ENCODE measurements at places on chromosomes 1 and 21.

GRCh38 chr1:36199934-36200741, 24.1 kb upstream of the THRAP3 start:
- no peak for DNase-seq

- no peak for DNase-seq
Observed at GRCh38 chr21:46667741-46668380, 32.4 kb downstream of the PRMT2 start.

- DNase-seq = no peak
Observed at GRCh38 chr1:14367451-14367850, 231.0 kb upstream of the KAZN start.

GRCh38 chr1:20601129-20601825, 12.4 kb downstream of the CDA start:
- no peak for DNase-seq

GRCh38 chr1:210310562-210311153, 18.0 kb upstream of the HHAT start:
- no peak for DNase-seq

GRCh38 chr1:228010921-228011320, 4.1 kb downstream of the WNT3A start:
- no peak for DNase-seq

DNA sequence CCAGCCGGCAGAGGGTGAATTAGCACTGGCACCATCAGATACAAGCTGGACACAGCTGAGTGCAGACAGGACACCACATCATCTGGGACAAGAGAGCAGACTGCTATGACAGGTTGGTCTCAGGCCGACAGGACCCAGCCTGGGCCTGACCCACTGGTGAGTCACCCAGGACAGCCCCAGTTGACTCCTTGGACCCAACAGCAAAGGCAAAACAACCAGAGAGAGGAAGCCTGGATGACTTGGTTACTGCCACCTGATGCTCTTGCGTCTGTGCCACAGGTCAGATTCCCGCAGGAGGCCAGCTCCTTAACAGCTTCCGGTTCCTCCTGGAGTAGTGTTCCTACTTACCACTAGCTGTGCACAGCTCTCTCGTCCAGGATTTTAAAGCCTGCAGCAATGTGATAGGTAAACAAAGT, 18.5 kb downstream of the CCN1 start:
- DNase-seq = no peak

DNA sequence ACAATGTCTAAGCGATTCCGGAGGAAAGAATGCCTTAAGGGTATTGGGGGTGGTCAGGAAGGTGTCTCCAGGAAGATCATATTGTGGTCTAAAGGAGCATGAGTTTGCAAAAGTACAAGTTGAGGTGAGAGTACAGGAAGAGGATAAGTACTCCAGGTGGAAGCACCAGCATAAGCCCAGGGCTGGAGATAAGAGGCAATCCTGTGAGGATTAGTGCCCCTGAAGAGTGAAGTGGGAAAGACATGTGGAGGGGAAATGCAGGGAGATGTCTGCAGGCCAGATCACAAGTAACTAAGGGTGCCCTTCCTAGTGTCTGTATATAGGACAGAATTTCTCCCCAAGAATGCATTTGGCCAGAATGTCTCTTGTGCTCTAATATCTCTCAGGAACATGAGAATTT, 188.3 kb upstream of the DPT start:
- DNase-seq = no peak

DNA sequence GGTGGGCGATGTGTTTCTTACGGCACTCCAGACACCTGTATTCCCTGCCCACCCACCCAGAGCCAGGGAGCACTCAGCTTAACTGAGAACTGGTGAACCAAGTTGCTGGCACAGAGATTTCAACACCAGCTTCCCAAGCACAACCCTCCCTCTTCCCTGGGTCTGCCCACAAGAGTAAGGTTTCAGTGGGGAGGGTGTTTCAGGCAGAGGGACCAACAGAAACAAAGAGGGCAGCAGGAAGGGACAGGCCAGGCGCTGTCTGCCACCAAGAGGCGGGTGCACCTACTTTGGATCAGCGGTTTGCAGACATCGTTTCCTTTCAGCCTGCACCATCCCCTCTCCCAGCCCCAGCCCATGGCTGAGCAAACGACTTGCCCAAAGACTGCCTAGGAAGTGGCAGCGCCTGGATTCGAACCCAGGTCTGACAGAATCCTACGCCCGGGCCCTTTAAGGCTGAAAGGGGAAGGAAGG, 21.9 kb upstream of the ALDH4A1 start:
- DNase-seq = peak; percentile 43

DNA sequence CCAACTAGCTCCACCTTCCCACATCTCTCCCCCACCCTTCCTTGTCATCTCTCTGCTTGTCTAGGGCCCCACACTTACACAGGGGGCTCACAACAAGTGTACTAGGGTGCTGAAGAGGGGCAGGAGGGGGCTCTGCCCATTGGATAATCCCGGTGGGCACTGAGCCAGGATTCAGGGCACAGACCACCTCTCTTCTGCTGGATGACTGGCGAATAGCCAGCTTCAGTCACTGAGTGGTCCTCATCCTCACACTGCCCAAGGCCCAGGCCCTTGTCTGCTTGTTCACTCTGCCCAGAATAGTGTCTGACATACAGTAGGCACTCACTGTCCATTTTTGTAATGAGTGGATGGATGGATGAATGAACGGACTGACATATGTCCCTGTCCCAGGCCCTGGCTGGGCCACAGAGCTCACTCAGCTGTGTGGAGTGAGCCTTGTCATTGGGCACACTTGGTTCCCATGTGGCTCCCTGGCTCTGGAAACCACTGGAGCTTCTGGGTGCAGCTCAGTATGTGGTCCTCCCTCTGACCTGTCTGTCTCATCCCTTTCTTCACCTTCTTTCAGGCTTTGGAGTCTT, 36.6 kb downstream of the FOXO6 start:
- DNase-seq = no peak

DNA sequence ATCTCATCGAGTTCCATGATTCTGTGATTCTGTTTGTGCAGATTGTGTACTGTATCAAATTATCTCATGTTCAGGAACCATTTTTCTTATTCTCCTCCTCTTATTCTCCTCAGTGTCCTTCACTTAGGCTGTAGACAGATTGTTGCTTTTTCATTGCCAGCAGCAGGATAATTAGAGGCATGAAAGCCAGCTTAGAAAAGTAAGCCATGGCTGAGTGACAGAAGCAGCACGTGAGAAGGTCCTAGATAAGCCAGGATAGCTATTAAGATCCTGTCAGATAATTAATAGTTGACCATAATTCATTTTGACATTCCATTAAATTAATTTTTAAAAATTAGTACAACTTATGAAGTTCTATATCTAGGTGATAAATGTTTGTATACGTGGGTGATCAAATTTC, 60.8 kb upstream of the PRKACB start:
- DNase-seq = no peak

GRCh38 chr21:39016740-39017315, 166.4 kb downstream of the PSMG1 start:
- peak; percentile 91 for DNase-seq

GRCh38 chr1:235918032-235918431, 51.3 kb upstream of the LYST start:
- no peak for DNase-seq

- no peak for DNase-seq
Observed at GRCh38 chr21:35081861-35082260, 32.8 kb upstream of the RUNX1 start.

- no peak for DNase-seq
Observed at GRCh38 chr1:112937070-112937469, 18.9 kb downstream of the SLC16A1 start.

DNA sequence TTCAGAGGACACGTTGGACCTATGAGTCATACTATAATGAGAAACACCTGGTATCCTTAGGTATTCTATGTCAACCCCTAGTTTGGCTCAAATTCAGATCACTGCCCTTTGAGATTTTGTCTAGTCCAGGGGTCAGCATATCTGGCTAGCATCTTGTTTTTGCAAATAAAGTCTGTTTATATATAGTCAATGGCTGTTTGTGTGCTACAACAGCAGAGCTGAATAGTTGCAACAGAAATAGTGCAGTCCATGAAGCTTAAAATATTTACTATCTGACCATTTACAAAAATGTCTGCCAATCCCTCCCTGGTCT, 48.5 kb upstream of the EDEM3 start:
- no peak for DNase-seq

- no peak for DNase-seq
Observed at GRCh38 chr1:177366091-177366490, 195.3 kb downstream of the BRINP2 start.

DNA sequence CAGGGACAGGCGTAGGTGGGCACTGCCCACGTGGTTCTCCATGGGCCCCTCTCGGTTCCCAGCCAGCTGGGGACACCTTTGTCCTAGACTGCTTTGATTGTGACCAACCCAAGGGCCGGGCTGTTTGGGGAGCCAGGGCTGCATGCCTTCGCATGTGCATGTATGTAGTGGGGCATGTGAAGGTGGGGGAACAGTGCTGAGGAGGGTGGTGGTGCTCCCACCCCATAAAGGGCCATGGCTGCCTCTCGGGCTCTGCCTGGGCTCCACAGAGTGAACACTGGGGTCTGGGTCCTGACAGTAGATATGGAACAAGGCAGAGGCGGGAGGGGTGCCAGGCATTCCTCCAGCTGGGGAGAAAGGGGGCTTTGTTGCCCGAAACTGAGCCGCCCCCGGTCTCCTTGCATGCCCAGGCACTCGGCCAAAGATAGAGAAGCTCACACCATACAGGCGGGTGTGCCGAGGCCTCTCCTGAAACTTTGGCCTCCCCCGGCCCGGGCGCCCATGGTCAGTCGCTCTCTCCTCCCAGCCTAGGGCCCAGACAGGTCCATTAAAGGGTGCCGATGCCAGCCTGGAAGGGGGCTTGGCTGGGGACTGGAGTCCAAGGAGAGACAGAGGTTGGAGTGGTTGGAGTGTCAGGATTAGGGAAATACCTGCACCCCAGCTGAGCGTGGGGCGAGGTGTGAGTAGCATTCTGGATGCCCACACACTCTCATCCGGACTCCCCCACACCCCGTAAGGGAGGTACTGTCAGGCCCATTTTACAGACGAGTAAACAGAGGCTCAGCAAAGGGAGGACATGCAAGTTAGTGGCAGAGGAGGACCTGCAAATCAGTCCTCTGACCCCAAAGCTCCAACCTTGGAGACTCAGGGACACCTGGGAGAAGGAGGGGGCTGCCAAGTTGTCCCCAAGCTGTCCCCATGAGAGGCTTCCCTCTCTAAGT, 41.1 kb downstream of the EPHA2 start:
- no peak for DNase-seq

GRCh38 chr1:30688920-30689794, 34.2 kb downstream of the MATN1 start:
- DNase-seq = no peak

- DNase-seq = no peak
Observed at GRCh38 chr1:178102218-178102617, 8.3 kb downstream of the RASAL2 start.

- no peak for DNase-seq
Observed at GRCh38 chr1:83583351-83584014, 415.4 kb downstream of the TTLL7 start.

GRCh38 chr21:34112316-34113033, 39.1 kb downstream of the MRPS6 start:
- no peak for DNase-seq

DNA sequence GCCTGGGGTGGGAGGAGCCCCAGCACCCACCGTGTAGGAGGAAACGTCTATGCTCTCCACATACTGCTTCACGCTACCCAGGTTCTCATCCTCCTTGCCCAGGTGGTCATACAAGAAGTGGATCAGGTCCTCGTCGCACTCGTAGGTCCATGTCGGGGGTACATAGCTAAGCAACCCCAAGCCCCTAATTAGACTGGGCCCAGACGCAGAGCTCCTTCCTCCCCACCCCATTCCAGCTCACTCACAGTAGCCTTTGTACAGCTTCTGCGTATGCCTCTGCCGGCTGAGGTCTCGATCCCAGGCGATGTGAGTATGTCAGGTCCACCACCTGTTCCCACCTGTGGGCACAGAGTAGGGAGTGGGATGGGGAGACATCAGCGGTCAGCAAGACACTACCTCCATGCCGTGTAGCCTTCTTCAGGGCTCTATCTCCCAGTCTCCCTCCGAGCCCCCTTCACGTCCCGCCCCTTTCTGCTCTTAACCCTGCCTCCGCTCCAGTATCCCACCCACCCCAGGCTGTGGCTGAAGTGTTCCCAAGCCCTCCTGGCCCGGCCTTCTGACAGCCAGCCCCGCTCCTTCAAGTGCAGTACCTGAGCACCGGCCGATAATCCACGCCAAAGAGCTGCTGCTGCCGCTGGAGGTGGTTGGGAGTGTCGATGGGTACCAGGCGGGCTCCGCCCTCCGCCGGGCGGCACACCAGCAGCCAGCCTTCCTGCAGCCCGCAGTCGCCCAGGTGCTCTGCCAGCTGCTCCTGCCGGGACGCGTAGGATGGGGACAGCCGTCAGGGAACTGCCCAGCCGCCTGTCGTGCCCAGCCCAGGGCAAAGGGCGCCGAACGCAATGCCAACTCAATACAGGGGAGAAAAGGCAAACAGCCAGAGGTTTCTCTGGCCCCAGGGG, 919 bp downstream of the HECTD3 start:
- no peak for DNase-seq

DNA sequence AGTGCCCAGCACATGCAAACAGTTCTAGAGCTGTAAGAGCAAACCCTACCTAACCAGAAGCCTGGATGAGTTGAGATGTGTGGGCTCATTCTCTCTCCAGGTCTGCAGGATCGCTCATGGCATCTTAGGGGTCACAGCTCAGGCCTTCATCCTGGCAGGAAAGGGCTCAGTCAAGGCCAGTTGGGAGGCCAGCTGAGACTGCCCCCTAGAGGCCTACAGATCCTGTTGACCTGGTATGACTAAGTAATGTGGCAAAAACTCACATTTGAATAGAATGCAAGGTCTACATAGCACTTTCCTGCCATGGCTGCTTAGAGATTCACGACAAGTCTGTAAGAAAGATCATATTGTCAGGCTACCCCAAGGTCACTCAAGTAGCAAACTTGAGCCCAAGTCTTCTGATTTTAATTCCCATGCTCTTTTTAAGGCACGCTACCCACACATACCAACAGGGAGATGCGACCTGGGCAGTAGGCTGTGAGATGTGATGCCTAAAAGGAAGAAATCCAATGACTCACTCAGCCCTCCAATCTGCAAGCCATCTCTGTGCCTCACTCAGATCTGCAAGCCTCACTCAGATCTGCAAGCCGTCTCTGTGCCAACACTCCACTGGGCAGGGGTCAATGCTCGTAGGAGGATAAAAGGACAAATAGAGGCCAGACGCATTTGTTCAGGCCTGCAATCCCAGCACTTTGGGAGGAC, 5.1 kb upstream of the CAPN8 start:
- peak; percentile 9 for DNase-seq

- no peak for DNase-seq
Observed at GRCh38 chr1:84430546-84430945, 32.3 kb downstream of the DNASE2B start.

GRCh38 chr1:182764029-182764727, 25.4 kb upstream of the NPL start:
- no peak for DNase-seq

DNA sequence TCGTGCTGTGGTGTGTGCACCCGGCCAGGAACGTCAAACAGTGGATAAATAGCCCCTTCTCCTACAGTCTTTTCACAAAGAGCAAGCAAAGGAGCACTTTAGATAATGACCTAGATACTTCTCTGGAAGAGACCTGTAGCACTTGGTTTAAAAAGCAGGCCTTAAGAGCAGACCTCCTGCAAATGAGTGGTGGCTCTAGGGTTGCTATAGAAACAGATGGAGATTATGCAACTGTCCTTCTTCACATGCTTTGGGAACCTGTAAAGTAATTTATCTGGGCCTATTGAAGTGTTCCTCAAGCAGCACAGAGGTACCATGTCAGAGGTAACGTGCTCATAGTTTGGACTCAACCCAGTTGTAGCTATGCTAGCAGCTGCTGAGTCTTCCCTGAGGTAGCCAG, 208.2 kb upstream of the KIAA0040 start:
- DNase-seq = no peak

All from AML-193 (cell line).